ENCODE measurements at places on chromosomes 2 and 18.

DNA sequence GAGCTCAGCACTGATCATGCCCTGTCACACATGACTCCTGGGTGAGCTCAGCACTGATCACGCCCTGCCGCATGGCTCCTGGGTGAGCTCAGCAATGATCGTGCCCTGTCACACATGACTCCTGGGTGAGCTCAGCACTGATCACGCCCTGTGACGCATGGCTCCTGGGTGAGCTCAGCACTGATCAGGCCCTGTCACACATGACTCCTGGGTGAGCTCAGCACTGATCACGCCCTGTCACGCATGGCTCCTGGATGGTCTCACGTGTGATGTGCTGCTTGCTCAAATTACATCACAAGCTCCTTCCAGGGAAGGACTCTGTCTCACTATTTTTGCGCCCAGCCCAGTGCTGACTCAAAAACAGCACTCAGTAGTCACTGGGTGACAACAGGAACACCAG lies 258.0 kb downstream of the HDAC4 start:
- DNase-seq: no peak
- H3K36me3 ChIP-seq: peaks cover 29% of the 10 kb centered on the region
- H3K4me3 ChIP-seq: no peak overlapping the region
- H3K27me3 ChIP-seq: no peaks in the 10 kb centered on the region

GRCh38 chr18:12880541-12880910 lies 3.5 kb downstream of the PTPN2 start:
- peak overlapping the region; percentile 85 for H3K27ac ChIP-seq
- H3K27me3 ChIP-seq: no peaks in the 10 kb centered on the region
- peaks cover 69% of the 10 kb centered on the region for H3K4me1 ChIP-seq
- peak overlapping the region; percentile 92 for H3K4me3 ChIP-seq

DNA sequence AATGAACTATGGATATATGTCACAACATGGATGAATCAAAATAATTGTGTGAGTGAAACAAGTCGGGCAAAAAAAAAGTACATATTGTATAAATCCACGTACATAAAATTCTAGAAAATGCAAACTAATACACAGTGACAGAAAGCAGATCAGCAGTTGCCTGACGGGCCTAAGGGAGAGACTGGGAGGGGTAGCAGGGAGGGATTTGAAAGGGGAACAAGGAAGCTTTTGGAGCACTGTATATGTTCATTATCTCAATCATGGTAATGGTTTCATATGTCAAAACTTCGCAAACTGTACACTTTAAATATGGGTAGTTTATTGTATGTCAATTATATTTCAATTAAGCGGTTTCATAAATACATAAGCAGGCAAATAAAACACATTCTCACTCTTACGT lies 153.8 kb downstream of the ANKRD44 start:
- no peaks in the 10 kb centered on the region for H3K27me3 ChIP-seq
- no peak for DNase-seq
- peaks cover 26% of the 10 kb centered on the region for H3K36me3 ChIP-seq
- H3K4me1 ChIP-seq: peaks cover 57% of the 10 kb centered on the region
- H3K4me3 ChIP-seq: no peak overlapping the region

DNA sequence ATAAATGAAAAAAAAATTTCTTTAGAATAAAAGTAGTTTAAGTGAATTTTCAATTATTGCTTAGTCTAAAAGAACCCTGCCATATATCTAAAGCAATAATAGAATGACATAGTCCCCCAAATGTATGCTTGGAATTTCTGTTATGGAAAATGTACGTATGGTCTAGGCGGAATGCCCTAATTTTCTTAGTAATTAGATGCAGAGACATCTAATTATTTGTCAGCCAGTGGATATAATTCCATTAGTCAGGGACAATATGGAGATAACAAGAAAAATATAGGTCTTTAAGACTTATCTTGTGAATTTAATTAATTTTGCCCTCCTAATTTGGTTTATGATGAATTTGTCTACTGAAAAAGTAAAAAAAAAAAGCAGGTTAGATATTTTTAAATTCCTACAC lies 460.9 kb upstream of the SOX11 start:
- no peaks in the 10 kb centered on the region for H3K4me1 ChIP-seq
- H3K27me3 ChIP-seq: no peaks in the 10 kb centered on the region
- H3K36me3 ChIP-seq: no peaks in the 10 kb centered on the region
- no peak overlapping the region for H3K4me3 ChIP-seq
- DNase-seq: no peak
- H3K27ac ChIP-seq: no peak overlapping the region

- H3K27me3 ChIP-seq: peaks cover 8% of the 10 kb centered on the region
- peaks cover 1% of the 10 kb centered on the region for H3K36me3 ChIP-seq
- H3K4me1 ChIP-seq: peaks cover 24% of the 10 kb centered on the region
- DNase-seq: no peak
These were observed 32.8 kb upstream of the EPAS1 start for GRCh38 chr2:46264447-46264846.

GRCh38 chr2:213246497-213247281 lies 37.6 kb upstream of the SPAG16 start:
- H3K4me3 ChIP-seq: no peak overlapping the region
- no peak for DNase-seq
- peaks cover 6% of the 10 kb centered on the region for H3K4me1 ChIP-seq
- H3K36me3 ChIP-seq: no peaks in the 10 kb centered on the region
- H3K27ac ChIP-seq: no peak overlapping the region
- peaks cover 6% of the 10 kb centered on the region for H3K27me3 ChIP-seq

GRCh38 chr2:207600231-207600630 lies 25.0 kb downstream of the METTL21A start:
- H3K4me1 ChIP-seq: peaks cover 14% of the 10 kb centered on the region
- H3K27ac ChIP-seq: no peak overlapping the region
- H3K36me3 ChIP-seq: peaks cover 22% of the 10 kb centered on the region
- H3K4me3 ChIP-seq: no peak overlapping the region

- peak overlapping the region; percentile 76 for H3K4me3 ChIP-seq
- H3K27me3 ChIP-seq: no peaks in the 10 kb centered on the region
- H3K4me1 ChIP-seq: peaks cover 86% of the 10 kb centered on the region
- peaks cover 67% of the 10 kb centered on the region for H3K36me3 ChIP-seq
- DNase-seq: no peak
- H3K27ac ChIP-seq: peak overlapping the region; percentile 81
These were observed 7.7 kb downstream of the PSD4 start for GRCh38 chr2:113181258-113182051.

GRCh38 chr18:62523631-62524439 lies 1.0 kb downstream of the ZCCHC2 start:
- H3K27ac ChIP-seq: peak overlapping the region; percentile 87
- peaks cover 16% of the 10 kb centered on the region for H3K36me3 ChIP-seq
- H3K4me3 ChIP-seq: peak overlapping the region; percentile 98
- peaks cover 2% of the 10 kb centered on the region for H3K27me3 ChIP-seq
- DNase-seq: peak; percentile 43
- H3K4me1 ChIP-seq: peaks cover 39% of the 10 kb centered on the region

GRCh38 chr2:195559431-195559914 lies 97.6 kb upstream of the SLC39A10 start:
- H3K36me3 ChIP-seq: peaks cover 5% of the 10 kb centered on the region
- peak overlapping the region; percentile 77 for H3K4me3 ChIP-seq
- H3K27ac ChIP-seq: peak overlapping the region; percentile 96
- H3K27me3 ChIP-seq: no peaks in the 10 kb centered on the region

- peaks cover 4% of the 10 kb centered on the region for H3K36me3 ChIP-seq
- no peak overlapping the region for H3K27ac ChIP-seq
- DNase-seq: no peak
- H3K27me3 ChIP-seq: no peaks in the 10 kb centered on the region
- H3K4me1 ChIP-seq: no peaks in the 10 kb centered on the region
- no peak overlapping the region for H3K4me3 ChIP-seq
These were observed 58.3 kb downstream of the CCDC150 start for GRCh38 chr2:196697825-196698224.

DNA sequence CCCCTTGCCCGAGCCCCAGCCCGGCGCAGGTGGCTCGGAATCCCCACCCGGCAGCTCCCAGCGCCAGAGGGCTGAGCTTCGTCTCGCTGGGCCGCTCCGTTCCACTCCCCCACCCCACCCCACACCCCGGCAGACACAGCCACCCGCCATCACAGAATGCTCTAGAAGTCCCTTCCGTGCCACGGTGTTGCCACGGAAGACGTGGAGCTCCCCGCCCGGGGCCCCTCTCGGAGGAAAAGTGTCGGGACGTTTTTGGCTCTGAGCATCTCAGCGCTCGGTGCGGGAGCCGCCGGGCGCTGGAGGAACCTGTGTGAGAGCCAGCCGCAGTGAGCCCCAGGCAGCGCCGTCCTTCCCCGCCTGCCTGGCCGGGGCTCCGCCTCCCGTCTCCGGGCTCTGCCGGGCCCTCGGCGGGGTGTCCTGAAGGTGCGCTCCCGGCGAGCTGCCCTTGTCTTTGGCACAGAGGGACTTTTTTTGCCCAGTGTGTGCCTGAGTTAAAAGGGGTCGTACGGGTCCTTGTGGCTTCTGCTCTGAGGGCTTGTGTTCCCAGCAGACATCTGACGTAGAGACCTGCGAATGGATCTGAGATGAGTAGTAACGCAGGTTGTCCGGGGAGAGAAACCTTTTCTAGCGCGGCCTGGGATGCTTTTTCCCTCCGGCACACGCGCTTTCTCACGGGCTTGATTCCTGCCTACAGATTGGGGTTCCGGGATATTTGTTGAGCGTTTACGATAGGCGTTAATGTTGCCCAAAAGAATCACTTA lies 1.8 kb downstream of the ZCCHC2 start:
- peaks cover 16% of the 10 kb centered on the region for H3K36me3 ChIP-seq
- H3K4me1 ChIP-seq: peaks cover 46% of the 10 kb centered on the region

DNA sequence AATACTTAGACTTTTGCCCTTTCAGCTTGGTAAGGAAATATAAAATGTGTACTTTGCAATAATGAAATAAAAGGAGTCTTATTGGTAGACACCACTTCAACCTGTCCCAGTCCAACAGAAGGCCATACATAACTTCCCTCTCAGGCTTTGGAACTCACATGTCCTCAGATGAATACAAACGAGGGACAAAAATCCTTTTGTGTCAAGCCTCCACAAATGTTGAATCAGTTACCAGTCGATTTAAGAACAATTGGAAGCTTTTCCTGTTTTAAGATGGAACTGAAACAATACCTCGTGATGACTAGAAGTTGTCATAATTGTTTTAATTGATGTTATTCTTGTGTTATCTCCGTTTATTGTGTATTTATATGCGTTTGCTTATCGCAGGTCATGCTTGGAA lies 385.1 kb upstream of the POU3F3 start:
- H3K4me1 ChIP-seq: no peaks in the 10 kb centered on the region
- DNase-seq: no peak
- H3K36me3 ChIP-seq: no peaks in the 10 kb centered on the region
- H3K27me3 ChIP-seq: no peaks in the 10 kb centered on the region
